ENCODE measurements at places on chromosomes 2 and 18.

- DNase-seq, result no peak
Measured at GRCh38 chr2:48319863-48320262, 210.1 kb upstream of the STON1 start.

DNA sequence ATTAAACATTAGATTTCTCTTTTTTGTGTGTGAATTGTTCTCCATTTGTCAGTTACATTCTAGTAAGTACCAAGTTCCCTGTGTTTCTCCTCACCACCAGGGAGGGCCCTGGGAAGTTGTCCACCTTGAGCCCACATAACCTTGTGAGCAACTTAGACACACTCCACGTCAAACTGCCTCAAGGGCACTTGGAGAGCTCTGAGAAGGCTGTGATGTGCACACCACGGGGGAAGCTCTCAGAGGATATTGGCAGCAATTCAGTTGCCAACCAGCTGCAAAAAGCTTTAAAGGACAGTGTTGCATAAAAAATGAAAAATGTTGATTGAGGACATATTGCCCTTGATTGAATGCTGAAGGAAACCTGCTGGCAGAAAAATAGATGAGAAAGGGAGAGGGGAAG, 743.6 kb downstream of the RNF144A start:
- no peak for DNase-seq

- no peak for DNase-seq
Measured at GRCh38 chr2:15842758-15843666, 97.3 kb upstream of the MYCN start.

DNA sequence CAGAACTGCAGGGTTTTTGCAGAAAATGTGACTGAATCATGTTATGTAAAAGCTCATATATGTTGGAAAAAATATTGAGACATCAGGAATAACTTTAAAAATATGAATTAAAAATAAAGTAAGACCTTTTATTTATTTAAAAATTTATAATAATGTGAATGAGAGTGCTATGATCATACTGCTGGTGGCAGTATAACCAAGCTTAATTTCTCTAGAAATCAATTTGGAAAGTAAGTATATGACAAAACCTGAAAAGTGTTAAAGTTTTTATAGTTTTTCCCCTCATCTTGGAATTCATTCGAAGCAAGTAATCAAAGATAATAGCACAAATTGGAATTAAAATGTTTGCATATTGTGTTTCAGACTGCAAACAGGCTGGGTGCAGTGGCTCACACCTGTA, 7.5 kb downstream of the SLC39A10 start:
- DNase-seq, result no peak

GRCh38 chr2:149650006-149650405, 62.4 kb upstream of the MMADHC start:
- DNase-seq, result no peak

DNA sequence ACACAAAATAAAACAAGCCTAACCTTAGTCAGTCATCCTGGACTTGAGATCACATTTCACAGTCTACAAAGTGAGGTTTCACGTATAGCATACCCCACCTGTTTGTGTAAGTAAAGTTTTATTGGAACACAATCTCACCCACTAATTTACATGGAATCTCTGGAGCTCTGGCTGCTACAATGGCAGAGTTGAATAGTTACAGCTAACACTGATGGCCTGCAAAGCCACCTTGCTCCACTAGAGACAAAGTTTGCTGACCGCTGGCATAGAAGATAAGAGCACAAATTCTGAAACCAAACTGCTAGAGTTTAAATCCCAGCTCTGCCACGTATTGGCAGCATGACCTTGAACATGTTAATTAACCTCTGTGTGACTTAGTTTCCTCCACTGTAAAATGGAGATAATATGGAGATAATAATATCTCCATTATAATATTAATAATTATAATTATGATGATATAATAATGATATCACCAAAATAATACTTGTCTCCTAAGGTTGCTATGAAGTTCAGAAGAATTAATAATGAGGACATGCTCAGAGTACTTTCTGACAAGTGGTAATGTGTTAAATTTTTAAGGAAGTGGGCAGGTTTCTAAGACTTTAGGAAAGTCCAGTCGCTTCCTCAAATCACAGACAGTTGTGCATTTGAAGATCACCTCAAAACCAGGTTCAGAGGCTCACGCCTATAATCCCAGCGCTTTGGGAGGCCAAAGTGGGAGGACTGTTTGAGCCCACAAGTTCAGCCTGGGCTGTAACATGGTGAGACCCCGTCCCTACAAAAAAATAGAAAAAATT, 204.6 kb downstream of the SH3RF3 start:
- no peak for DNase-seq

- no peak for DNase-seq
Measured at GRCh38 chr2:205103699-205104098, 558.4 kb downstream of the PARD3B start.

GRCh38 chr2:20471148-20471547, 24.3 kb downstream of the RHOB start:
- no peak for DNase-seq

DNA sequence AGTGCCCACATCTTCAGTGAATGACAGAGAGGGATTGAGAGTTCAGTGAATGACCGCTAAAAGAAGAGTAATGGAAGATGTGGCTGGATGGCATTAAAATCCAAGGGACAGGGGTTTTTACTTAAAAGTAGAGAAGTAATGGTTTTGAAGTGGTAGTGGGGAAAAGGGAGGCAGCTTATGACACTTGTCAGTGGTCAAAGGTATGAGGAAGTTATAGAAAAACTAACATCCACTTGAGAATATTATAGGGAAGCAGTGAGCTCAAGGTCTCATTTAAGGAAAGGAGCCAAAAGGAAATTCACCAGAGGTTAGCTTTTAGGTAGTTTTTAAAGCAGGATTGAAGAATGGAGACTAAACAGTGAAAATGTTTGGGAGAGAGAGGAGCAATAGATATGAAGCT, 24.3 kb downstream of the CDK15 start:
- no peak for DNase-seq
